ENCODE measurements at places on chromosomes 13 and 19.

- peak; percentile 57 for DNase-seq
Measured at GRCh38 chr19:13841086-13841961, 35.6 kb upstream of the NANOS3 start.

DNA sequence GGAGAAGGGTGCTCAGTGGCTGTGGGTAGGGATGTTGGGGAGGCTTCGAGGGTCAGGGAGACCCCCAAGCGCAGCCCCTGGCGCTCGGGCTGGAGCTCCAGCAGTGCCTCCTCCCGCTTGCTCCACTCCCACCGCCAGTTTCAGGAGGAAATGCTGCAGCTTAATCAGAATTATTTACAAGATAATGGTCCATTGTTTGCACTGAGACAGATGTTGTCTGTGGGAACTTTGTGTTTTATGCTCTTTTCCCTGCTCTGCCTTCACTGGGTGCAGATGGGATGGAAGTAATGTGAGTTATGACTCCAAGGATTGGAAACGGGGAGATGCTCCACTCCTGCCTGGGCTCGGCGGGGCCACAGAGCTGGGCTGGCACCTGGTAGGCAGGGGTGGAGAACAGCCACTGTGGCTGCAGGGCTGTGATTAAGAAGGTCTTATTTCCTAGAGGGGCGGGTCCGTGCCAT, 192.4 kb downstream of the ZNF536 start:
- DNase-seq: no peak

DNA sequence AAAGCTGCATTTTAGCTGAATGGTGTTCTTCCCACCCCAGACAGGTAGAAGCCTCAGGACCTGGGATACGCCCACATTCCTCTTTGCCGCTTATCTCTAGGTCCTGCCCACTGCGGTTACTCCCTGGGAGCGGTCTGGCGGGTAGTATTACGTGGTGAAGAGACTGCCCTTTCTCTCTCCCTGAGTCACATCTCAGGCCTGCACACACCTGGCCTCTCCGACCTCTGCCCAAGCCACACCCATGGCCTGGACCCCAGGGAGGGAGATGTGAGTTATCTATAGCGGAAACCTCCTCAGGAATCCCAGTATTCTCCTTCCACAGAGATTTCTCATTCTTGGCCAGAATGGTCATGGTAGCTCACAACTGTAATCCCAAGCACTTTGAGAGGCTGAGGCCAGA, 17.3 kb downstream of the RHPN2 start:
- no peak for DNase-seq

- peak; percentile 48 for DNase-seq
Measured at GRCh38 chr19:56912401-56913112, 72.0 kb upstream of the PEG3 start.

GRCh38 chr13:45704211-45704739, 2.2 kb downstream of the CBY2 start:
- no peak for DNase-seq

- no peak for DNase-seq
Measured at GRCh38 chr19:30681162-30682100, 309.2 kb downstream of the ZNF536 start.

DNA sequence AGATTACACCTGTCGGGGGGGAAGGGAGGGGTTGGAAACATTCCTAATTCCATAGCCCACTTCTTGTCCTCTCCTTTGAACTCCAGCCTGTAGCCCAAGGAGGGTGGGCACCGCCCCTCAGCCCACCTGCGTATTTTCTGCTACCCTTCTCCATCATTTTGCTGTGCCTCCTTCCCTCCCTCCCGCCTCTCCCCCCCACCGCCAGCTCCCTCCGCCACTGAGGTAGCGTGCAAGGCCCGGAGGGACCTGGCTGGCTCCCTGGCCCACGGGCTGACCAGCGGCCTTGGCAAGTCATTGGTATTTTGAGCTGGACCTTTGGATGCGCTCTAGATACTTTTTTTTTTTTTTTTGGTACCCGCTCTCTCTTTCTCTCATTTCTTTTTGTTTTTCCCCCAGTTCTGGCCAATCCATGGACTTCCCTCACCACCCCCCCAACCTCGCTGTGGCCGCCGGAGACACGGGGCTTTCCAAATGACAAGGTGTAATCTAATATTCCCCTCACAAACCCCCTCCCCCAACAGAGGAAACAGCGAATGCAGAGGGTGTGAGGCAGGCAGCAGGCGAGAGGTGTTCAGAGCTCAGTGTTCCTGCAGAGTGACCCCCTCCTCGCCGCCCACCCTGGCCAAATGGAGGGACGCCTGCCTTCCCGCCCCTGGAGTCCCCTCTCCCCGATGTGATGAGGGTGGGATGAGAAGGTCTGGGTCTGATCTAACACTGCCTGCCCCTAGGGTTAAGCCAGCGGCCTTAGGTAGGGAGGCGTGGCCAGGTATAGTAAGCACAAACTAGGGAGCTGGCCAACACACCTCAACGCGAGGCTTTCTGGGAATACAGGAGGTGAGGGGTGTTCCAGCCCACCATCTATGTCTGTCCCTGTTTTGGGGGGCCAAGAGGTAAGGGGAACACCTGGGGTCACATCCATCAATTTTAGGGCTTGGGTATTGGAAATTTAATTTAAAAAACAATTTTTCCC, 89.2 kb downstream of the PTPRS start:
- DNase-seq: no peak

GRCh38 chr19:28505933-28506332, 707.0 kb downstream of the UQCRFS1 start:
- DNase-seq: no peak

GRCh38 chr13:47112205-47112902, 215.5 kb upstream of the HTR2A start:
- no peak for DNase-seq

DNA sequence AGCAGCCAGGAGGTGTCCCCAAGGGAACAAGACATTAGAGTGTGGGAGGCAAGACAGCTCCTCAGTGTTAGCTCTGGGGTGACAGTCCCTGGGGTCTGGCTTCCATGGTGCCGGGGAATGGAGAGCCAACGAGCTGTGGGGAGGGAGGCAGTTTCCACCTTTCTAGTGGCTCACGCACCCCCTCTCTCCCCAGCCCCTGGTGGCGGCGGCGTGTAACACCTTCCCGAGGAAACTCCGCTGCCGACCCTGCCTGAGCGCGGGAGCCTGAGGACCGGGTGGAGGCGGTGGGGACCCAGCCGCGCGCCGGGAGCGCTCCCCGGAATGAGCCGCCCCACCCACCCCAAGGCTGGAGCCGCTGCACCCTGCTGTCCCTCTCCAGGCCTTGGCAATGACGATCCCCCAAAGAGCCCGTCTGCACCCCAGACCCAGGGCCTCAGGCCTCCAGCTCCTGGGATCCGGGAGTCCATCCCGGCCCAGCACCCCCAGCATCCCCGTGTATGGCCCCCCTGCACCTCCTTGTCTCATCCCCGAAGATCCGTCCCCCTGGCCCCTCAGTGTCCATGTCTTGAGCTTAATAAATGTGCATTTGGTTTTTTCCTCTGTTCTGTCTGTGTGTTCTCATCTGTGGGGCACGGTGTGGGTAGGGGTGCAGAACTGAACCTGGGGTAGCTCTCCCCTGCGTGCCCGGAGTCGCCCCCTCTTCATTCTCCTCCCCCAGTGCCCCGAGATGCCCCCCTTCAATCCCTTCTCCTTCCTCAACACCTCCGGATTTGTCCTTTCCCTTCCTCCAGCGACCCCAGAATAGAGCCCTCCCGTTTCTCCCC, 622 bp upstream of the FXYD5 start:
- no peak for DNase-seq

DNA sequence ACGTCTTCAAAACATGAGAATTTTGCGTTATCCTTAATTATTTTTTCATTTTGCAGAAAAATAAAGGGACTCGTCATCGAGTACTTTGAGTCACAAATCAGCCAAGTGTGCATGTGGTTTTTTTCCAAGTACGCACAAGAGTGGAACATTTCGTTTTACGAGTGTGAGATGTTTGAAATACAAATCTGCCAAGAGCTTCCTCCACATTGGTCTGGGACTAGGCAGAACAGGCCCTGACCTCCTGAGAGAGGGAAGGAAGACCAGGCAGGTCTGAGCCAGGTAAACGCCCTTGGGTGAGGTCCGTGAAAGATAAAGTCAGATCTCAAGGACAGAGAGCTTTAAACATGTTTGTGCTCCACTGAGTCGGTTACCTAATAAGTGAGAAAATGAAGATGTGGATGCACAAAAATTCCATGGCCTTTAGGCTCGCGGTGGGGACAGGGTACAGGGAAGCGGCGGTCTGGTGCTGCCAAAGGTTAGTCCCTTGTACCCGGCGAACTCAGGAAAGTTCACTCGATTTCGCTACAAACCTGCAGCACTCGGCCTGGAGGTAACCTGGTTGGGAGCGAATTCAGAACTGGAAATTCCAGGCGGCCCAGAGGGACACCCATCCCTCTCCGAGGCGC, 473 bp upstream of the ITM2B start:
- peak; percentile 27 for DNase-seq

- peak; percentile 52 for DNase-seq
Measured at GRCh38 chr13:108549934-108550333, 79.5 kb upstream of the MYO16 start.

DNA sequence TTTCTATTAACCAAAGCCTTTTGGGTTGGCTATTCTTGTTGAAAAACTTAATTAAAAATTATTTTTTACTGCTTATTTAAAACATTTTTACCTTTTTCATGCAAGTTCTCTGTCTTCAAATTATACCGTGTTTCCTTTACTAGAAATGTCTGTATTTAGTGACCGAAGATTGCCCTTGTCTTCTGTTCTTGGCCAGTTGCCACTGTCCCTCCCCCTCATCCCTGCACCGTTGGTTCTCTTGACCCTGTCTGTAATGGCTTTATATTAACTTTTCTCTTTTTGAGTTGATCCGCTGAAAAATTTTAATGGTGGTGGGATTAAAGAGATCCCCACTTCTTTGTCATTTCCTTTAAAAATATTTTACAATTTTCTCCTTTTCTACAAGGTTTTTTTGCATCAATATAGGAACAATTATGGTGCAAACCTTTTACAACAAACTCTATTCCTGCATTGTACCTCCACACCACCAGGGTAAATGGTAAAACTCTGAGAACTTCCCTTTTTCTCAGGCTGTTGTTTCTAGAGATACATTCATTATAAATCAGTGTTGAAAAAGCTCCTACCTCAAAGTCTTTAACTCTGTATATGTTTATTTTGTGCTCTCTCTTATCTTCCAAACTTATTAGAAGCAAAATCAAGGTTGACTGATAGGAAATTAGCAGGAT, 12.9 kb upstream of the RNF113B start:
- no peak for DNase-seq

DNA sequence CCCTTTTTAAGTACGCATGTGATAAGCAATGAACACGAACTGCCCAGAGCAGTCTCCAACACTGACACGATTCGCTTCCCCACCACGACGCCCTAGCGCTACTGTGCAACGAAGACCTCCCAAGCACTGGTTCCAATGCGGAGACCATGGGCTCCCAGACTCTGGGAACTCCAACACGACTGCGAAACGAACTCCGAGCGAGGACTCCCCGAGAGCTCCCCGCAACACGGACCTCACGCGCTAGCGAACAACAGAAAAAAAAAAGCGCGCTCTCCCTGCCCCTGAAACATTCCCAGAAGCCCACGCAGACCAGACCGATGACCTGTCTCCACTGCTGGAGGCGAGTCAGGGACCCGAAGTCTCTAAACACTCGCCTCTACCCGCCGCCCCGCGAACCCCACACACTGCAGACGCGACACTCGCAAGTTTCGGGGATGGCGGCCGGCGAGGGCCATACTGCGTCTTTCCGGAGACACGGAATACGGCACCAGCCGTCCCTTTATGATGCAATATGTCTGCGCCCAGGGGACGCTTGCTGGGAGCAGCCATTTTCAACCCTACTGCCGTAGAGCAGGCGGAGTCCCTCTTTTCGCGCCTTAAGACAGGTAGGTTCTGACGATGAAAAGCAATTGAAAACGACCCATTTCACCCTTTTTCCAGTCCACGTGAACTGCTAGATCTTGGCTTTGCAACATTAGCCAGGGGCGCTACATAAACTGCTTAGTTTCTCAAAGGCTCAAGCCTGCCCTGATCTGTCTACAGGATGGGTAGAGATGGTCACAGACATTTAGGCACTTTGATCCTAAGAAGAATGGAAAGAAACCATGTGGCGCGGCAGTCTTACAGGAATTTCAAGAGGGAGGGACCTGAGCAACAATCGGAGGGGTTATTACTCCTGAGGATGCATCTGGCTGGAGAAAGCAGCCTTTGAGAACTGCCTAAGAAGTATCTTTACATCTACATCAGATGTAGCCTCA, at the start of gene ZNF577:
TSS of gene ZNF577 (minus strand) at position 430 of the 977 bp plus-strand sequence. CDS start 7,569 bp downstream, outside the sequence.
- peak; percentile 96 for DNase-seq
